ENCODE measurements at places on chromosomes 12 and 14. TPM values are rescaled to one million over a fixed set of nuclear protein-coding genes. Genes with fewer than 3 reads are reported as not detected.
A peak's percentile ranks its signal among the peaks of the same experiment; 100 is the strongest.

Gene CREBL2
- total RNA-seq, result 49.6 TPM

Gene BMP4
- 21.6 TPM for total RNA-seq

Gene C12orf56
- 11.6 TPM for total RNA-seq

Gene SLC25A3
- total RNA-seq, result 304 TPM

Gene SPX
- total RNA-seq, result 1.5 TPM

DNA sequence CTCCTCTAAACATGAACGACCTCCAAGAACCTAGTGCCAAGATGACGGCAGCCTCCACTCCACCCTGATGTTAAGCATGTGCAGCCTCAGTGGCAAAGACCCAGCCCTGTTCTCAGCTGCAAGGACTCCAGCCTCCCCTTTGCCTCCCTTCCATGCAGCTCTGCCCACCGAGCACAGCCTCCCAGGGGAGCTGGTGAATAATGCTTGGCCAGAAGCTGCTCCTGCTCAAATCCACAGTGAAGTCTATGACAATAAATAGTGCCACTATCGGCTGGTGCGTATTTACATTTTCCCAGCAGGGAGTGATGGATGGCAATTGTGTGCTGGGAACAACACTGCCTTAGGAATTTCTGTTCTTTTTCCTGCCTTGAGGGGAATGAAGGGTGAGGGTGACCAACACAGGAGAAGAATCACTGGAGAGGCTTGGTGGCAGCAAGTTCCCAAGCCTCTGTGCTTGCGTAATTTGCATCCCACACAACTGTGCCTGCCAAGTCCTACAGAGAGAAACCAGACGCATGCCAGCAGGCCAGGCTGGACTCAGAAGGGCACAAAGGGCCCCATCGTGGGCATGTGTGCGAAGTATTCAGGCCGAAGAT is 29.9 kb upstream of the TC2N start:
- peak; percentile 50 for DNase-seq

DNA sequence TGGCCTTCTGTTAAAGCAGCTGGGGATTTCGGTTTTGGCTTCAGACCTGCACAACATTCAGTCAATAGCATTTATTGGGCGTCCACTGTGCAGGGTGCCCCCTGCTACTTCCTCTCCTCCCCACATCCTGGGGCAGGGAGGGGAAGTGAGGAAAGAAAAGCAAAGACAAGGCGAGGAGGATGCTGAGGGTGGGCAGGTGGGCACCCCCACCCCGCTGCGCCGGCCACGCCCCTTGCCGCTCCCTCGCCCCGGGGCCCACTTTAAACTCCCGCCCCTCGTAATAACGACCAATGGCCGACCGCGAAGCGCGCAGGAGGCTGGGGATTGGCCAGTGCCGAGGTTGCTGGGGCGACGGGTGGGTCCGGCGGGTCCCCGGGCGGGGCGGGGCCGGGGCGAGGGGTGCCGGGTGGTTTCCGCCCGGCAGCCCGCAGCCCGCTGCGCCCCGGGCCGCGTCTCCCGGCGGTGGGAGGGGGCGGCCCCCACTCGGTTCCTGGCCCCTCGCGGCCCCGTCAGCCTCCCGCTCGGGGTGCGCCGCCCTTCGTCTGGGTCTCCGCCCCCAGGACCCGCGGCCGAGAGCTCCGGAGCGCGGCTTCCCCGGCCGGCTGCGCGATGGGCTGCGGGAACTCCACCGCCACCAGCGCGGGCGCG is at the start of gene C12orf75:
Gene C12orf75 (plus strand): TSS at position 409 of the 648 bp plus-strand sequence. CDS start 201 bp downstream, at position 610.
- peak; percentile 48 for DNase-seq

- DNase-seq, result peak; percentile 77
Observed at GRCh38 chr12:10220398-10221077, 7.9 kb downstream of the GABARAPL1 start.

DNA sequence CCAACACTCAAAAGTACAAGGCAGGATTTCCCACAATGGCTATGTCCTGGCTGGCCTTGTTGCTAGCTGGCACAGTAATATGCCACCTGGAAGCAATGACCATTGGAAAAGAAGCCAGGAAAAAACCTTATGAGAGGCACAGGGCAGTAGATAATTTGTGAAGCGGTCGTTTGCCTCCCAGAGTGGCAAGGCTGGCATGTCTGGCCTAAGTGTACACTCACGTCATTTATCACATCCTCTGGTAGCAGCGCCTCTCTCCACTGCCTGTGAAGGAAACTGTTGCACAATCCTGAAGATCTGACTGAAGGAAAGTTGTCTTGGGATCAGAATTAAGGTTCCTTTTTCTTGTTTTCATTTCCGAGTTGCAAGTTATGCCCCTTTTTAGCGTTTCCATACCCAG is 408.5 kb downstream of the ZFP36L1 start:
- no peak for DNase-seq

GRCh38 chr12:45336331-45336730 is 120.4 kb downstream of the ANO6 start:
- no peak for DNase-seq

Data from tibial nerve (tissue), 4 donors.